ENCODE measurements at places on chromosomes 7 and 10. TPM values are rescaled to one million over a fixed set of nuclear protein-coding genes. Genes with fewer than 3 reads are reported as not detected.
A peak's percentile ranks its signal among the peaks of the same experiment; 100 is the strongest.

The PON3 gene
- 0.55 TPM for total RNA-seq

GRCh38 chr7:75616421-75617167 lies 122.1 kb downstream of the HIP1 start:
- no peaks in the 10 kb centered on the region for H3K36me3 ChIP-seq
- H3K27me3 ChIP-seq, result no peaks in the 10 kb centered on the region
- no peak for DNase-seq
- H3K4me1 ChIP-seq, result no peaks in the 10 kb centered on the region
- H3K4me3 ChIP-seq, result no peak overlapping the region
- H3K27ac ChIP-seq, result no peak overlapping the region

- no peak overlapping the region for H3K27ac ChIP-seq
- H3K36me3 ChIP-seq, result no peaks in the 10 kb centered on the region
Observed at GRCh38 chr10:60277656-60278055, 112.0 kb downstream of the ANK3 start.

DNA sequence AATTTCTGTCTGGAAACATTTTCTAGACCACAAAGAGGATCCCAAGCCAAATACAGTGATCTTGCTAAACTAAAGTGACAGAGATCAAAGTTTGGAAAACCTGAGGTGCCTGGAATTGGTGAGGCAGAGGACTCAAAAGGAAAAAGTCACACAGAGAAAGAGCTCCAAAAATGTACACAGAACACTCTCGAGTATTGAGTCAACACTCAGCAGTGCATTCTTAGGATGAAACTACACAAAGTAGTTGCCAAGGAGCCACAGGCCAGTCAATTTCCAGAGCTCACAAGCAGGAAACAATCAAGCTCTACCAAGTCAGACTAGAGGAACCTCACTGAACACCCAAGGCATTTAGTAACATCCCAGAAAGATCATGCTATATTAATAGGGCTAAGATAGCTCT lies 61.3 kb downstream of the MICU1 start:
- no peaks in the 10 kb centered on the region for H3K27me3 ChIP-seq
- no peak overlapping the region for H3K4me3 ChIP-seq
- no peak overlapping the region for H3K27ac ChIP-seq
- no peak for DNase-seq

- no peaks in the 10 kb centered on the region for H3K27me3 ChIP-seq
- H3K4me1 ChIP-seq, result no peaks in the 10 kb centered on the region
- H3K27ac ChIP-seq, result peak within 1 kb of the TSS; percentile 85
- DNase-seq, result peak; percentile 54
- H3K36me3 ChIP-seq, result peaks cover under 1% of the 10 kb centered on the region
- H3K4me3 ChIP-seq, result peak within 1 kb of the TSS; percentile 96
Observed at GRCh38 chr7:155003092-155003375, at the start of gene PAXIP1. Gene PAXIP1 (minus strand): TSS chr7:155003124. CDS start chr7:155002929, 195 bp downstream.

GRCh38 chr10:116892907-116893685 lies 43.8 kb downstream of the ENO4 start:
- DNase-seq, result no peak
- H3K4me3 ChIP-seq, result no peak overlapping the region
- H3K27me3 ChIP-seq, result no peaks in the 10 kb centered on the region
- H3K36me3 ChIP-seq, result no peaks in the 10 kb centered on the region
- no peaks in the 10 kb centered on the region for H3K4me1 ChIP-seq

- H3K4me1 ChIP-seq, result no peaks in the 10 kb centered on the region
- no peaks in the 10 kb centered on the region for H3K27me3 ChIP-seq
- H3K4me3 ChIP-seq, result no peak overlapping the region
- DNase-seq, result no peak
Observed at GRCh38 chr7:106552645-106553445, 108.1 kb downstream of the CCDC71L start.

DNA sequence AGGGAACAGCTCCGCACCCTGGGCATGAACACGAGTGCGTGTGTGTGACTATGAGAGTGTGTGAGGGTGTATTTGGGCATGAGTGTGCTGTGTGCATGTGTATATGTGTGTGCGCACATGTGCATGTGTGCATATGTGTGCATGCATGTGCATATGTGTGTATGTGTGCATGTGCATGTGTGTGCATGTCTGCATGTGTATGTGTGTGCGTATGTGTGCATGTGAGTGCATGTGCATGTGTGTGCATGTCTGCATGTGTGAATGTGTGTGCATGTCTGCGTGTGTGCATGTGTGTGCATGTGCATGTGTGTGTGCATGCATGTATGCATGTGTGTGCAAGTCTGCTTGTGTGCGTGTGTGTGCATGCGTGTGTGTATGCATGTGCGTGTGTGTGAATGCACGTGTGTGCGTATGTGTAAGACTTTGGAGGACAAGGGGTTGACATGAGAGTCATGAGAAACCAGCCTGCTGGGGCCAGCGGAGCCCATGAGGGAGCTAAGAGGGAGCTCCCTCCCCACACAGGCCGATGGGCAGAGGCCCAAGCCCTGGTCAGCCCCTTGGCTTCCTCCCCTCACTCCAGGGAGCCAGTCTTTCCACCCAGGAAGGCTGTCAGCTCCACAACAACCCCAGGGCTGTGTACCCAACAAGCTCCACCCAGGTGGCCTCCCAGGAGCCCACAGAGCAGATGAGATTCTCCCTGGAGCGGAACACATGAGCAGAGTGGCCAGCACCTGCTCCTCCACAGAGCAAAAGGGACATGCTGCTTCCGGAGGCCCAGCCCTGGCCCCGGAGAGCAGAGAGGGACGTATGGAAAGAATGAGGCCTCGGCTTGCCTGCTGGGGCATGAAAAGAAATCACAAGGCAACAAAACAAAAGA lies 142.5 kb upstream of the PPP2R2D start:
- no peak overlapping the region for H3K27ac ChIP-seq
- no peak overlapping the region for H3K4me3 ChIP-seq
- DNase-seq, result no peak
- no peaks in the 10 kb centered on the region for H3K36me3 ChIP-seq
- H3K27me3 ChIP-seq, result no peaks in the 10 kb centered on the region

DNA sequence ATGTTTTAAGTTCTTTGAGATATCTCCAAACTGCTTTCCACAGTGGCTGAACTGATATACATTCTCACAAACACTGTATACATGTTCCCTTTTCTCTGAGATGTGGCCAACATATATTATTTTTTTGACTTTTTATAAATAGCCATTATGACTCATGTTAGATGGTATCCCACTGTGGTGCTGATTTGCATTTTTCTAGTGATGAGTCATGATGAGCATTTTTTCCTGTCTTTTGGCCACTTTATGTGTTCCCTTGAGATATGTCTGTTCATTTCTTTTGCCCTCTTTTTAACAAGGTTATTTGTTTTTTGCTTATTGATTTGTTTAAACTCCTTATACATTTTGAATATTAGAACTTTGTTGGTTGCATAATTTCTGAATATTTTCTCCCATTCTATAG lies 1055.1 kb downstream of the NXPH1 start:
- H3K4me1 ChIP-seq, result no peaks in the 10 kb centered on the region
- no peak overlapping the region for H3K4me3 ChIP-seq
- DNase-seq, result no peak
- H3K36me3 ChIP-seq, result no peaks in the 10 kb centered on the region

DNA sequence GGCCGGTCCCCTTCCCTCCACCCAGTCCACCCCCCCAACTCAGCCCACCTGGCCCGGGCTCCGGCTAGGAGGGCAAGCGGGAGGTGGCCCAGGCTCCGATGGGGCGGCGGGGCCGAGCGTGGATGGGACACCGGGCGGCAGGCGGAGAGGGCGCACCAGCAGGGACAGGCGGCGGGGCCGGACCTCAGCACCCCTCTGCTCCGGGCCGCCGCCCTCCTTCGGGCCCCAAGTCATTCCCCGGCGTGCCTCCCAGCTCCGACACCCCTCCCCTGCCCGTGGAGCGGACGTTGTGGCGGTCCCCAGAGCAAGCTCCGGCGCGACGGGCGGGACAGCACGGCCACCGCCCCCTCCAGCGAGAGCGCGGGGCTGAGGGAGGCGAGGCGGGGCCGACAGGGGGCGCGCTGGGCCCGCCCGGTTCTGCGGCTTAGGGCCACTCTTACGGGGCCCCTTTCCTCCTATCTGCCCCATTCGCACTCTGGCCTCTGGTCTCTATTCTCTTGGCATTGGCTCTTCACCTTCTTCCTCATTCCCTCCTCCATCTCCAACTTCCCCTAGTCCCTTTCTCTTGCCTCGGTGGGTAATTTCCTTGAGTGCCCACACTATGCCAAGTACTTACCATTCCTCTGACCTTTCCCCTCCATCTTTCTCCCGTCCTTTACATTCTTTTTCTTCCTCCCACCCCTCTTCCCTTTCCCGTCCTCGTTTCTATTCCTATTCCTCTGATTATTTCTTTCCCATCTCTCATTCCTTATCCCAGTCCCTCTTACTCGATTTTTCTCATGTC lies 701 bp upstream of the GBX1 start:
- H3K27me3 ChIP-seq, result no peaks in the 10 kb centered on the region
- no peaks in the 10 kb centered on the region for H3K36me3 ChIP-seq
- peak; percentile 82 for DNase-seq
- no peak overlapping the region for H3K4me3 ChIP-seq
- no peak overlapping the region for H3K27ac ChIP-seq
- no peaks in the 10 kb centered on the region for H3K4me1 ChIP-seq
